ENCODE measurements at places on chromosomes 13 and 19.

- no peak for DNase-seq
Observed at GRCh38 chr19:48403606-48404005, 10.1 kb downstream of the GRIN2D start.

DNA sequence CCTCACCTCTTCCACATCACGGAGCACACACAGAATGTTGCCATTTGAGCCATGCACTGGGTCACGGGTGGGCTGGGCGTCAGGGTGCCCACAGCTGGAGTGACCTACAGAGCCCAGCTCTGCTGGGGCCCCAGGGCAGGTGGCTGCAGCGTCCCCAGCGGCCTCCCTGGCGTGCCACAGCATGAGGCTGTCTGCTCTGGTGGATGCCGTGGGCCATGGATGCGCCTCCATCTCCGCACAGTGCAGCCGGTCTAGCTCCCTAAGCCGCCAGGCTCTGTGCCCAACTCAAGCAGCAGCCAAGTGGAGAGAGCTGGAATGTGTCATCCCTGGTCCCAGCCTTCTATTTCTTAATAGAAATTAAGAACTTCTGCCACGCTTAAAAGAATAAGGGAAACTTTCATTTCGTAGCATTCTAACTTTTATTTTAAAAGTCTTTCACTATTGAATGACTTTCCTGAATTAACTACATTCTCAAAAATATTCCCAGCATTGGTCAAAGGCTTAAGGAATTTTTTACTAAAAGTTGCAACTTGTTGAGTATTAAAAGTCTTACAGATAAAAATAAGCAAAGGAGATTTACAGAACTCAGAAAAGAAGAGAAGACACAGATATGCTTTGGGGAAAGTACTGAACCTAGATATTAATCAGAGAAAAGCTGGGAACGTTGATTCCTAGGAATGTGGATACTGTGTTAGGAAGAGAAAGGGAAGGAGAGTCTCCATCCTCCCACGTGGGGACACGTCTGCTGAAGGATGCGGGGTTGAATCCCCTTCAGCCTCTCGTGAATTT, 59.3 kb downstream of the ATP11A start:
- no peak for DNase-seq

DNA sequence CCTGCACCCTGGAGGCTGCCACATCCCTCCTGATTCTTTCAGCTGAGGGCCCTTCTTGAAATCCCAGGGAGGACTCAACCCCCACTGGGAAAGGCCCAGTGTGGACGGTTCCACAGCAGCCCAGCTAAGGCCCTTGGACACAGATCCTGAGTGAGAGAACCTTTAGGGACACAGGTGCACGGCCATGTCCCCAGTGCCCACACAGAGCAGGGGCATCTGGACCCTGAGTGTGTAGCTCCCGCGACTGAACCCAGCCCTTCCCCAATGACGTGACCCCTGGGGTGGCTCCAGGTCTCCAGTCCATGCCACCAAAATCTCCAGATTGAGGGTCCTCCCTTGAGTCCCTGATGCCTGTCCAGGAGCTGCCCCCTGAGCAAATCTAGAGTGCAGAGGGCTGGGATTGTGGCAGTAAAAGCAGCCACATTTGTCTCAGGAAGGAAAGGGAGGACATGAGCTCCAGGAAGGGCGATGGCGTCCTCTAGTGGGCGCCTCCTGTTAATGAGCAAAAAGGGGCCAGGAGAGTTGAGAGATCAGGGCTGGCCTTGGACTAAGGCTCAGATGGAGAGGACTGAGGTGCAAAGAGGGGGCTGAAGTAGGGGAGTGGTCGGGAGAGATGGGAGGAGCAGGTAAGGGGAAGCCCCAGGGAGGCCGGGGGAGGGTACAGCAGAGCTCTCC, 6.9 kb upstream of the CEACAM5 start:
- DNase-seq = no peak

DNA sequence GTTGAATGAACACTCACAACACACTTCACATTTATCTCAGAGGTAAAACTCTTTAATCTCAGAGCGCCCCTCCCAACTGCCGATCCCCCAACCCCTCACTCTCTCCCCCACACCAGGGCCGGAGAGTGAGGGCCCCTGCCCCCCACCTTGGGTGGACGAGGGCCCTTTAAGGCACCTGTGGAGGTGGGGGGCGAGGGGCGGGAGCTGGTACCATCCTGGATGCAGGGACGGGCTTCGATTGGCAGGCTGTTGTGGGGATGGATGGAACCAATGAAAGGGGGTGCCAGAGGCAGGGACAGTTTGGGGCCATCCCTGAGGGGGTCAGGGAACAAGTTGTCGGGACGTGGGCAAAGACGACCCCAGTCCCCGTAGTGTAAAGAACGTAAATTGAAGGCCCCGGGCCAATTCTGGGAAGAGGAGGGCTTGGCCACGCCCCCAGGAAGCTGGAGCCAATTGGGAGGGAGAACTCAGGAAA, 1.7 kb upstream of the PNKP start:
- DNase-seq = no peak

GRCh38 chr19:19554074-19555023, 16.3 kb downstream of the CILP2 start:
- DNase-seq = no peak
